Vagina (tissue), 2 donors: ENCODE measurements at places on chromosomes 16 and 17.

- no peak for DNase-seq
Observed at GRCh38 chr17:57622683-57623433, 122.2 kb downstream of the CCDC182 start.

DNA sequence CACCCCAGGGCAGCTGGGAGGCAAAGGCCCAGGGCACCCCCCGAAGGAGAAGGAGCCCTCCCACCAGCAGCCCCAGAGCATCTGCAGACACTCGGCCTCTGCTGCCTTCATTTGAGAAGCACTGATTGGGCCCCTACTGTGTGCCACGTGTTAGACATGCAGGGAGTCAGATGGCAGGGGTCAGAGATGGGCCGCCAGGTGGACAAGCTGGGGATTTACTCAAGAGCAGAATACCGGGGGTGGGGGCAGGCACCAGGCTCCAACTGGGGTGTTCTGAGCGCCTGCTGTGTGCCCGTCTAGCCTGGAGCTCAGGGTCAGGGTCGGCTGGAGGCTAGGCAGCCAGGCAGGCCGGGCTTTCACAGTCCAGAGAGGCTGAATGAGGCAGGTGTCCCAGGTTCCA, 18.7 kb downstream of the TPSG1 start:
- DNase-seq: no peak

DNA sequence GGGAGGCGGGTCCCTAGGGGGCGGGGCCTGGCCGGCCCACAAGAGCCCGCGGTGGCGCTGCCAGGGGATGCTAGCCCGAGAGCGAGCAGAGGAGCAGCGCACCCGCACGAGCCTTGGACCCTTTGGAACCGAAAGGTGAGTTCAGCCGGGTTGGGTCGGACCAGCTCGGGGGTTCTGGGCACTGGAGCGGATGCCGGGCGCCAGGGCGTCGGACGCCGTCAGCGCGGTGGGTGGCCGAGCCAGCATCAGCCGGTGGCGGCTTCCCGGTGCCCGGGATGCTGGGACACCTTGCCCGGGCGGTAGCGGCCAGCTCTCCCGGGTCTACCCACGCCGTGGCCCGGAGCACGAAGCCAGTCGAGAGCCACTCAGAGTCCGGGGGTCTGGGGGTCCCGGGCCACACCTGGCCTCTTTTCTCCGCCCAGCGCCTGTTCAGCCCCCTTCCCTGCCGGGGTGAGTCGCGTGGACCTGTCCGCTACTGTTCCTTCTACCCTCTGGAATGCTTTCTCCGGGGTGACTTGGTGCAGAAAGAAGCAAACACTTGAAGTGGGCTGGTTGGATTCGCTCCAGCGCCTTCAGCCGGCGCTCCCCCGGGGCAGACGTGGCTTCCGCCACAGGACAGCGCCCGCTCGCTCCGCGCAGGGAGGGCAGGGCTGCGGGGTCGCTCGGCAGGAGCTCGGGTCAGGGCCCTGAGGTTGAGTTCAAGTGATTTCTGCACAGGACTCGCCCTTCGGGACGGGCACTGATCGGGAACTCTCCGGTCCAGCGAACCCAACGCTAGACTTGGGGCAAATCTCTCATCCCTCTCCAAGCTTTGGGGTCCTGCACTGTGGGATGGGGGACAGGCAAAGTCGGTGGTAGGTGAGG, at the start of gene SCNN1G:
TSS of gene SCNN1G (plus strand) at position 67 of the 864 bp plus-strand sequence. CDS start 3,527 bp downstream, outside the sequence.
- no peak for DNase-seq

DNA sequence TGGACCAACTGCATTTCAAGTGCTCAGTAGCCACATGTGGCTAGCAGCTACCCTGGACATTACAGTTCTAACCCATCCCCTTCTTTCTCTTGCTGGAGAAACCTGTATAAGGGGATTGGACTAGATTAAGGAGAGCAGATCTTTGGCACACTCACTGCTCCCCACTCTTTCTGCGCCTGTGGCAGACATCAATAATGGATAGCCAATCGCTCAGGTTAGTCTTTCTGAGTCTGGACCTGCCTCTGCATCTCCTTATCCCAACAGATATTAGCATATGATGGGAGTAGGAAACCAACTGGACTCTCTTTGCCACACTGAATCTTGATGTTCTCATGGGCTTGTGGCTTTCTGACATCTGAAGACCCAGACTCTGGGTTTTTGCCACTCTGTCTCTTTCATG, 81.7 kb downstream of the IRX5 start:
- DNase-seq: no peak

GRCh38 chr16:88716601-88717001, 10.3 kb downstream of the CTU2 start:
- DNase-seq: no peak

GRCh38 chr17:330993-331701, 21.5 kb downstream of the RPH3AL start:
- DNase-seq: no peak

- DNase-seq: no peak
Observed at GRCh38 chr17:64341181-64341580, 49.5 kb downstream of the PECAM1 start.

- no peak for DNase-seq
Observed at GRCh38 chr17:40419559-40420331, 2.0 kb upstream of the TOP2A start.

GRCh38 chr16:27786221-27786922, 236.4 kb downstream of the KATNIP start:
- DNase-seq: no peak

DNA sequence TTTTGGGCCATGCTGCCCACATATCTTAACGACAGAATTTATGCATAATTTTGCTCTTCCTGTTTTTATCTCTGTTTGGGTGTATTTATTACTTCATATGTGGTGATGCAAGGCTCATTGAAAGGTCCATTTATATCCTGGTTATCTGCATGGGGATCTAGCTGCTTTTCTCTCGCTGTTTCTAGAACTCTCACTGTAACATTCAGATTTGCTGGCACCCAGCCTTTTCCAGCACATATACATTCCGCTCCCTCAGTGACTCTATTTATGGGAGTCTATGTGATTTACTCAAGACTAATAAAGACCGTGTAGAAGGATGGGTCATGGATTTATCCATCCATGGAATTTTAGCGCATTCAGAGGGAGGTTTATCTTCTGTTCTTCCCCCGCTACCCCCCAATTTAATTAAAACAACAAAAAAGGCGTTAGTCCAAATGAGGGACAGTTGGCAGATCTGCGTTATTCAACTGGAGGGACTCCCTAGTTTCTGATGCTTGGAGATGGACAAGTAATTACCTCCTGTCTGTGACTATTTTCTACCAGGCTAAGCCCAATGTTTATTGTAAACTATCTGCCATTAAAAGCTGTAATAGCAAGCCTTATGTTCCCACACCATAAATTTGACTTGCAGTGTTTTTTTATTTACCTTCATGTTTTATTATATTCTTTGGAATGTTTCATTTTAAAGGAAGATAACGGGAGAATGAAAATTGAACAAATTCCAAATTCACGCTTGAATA, 19.8 kb upstream of the MARCHF10 start:
- no peak for DNase-seq

DNA sequence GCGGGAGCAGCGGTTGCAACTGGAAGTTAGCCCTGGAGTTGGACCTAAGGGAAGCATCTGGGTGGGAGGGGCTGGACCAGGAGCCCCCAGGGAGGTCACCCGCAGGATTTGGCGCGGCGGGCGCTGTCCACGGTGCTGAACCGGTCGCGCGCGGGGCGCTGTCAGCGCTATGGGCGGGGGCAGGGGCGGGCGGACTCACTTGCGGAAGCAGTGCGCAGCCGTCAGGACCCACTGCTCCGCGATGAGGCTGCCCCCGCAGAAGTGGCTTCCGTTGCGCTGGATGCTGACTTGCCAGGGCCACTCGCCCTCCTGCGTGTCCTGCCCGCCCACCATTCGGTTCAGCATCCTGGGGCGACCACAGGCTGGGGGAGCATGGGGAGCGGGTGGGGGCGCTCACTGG, 4.5 kb downstream of the PRSS27 start:
- no peak for DNase-seq

DNA sequence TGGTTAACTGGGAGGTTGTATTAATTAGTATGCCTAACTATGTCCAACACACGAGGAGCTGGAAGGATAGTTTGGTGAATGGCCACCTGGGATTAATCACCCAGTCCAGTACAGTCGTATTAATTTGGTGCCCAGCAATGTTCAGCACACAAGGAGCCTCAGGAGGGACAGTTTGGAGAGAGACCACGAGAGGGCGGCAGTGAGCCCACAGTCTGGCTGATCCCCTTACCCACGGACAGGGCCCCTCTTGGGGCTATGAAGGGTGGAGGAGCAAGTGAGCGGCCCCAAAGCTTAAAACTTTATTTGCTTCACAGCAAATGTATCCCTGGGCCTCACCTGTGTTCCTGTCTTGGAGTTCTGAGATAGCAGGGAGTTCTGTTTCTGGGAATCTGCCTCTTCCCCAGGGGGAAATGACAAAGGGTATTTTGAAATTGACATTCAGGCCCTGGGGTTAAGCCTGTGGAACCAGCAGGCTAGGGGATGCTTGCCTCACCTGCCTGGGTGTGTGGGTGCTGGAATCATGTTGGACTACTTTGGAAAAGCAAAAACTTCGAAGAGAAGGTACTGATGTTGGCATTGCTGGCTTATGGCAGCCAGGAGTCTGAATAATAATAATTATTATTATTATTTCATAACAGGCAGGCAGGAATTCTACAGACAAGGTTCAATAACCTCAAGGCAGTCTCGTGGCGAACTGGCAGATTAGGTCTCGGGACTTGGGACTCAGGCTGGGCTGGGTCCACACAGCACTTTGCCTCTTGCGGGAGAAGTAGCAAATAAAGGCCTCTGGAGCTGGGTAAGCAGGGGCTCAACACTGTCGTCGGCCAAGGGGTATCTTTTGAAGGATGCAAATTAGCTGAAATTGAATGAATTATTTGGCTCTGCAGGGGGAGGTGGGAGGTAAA, 227.6 kb upstream of the ASIC2 start:
- no peak for DNase-seq

- no peak for DNase-seq
Observed at GRCh38 chr17:71934520-71934919, 186.3 kb upstream of the SOX9 start.

DNA sequence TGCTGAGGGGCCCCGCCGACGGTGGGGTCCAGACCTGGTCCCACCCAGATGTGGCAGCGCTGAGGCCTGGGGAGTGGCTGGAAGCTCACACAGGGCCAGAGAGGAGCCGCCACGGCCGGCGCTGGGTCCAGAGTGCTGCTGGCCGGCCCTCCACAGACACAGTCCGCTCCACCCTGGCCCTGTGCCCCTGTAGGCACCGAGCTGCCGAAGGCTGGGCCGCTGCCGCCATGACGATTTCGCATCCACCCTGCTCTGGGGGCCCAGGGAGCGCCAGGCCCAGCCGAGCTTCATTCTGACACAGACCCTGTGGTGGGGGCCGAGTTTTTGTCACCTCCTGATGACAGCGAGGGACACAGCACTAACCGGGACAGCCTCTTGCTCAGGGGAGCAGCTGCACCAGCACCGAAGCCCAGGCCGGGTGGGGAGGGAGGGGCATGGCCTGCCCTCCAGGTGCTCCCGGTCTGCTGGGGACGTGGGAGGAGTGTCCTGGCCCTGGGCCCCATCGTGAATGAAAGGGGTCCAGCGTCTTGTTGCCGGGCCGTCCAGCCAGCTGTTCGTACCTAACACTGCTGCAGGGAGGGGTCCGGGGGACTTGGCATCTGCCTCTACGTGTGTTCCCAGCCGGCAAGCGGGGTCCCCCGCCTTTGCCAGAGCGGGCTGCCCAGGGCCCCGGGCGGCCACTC, 27.1 kb upstream of the SSTR5 start:
- no peak for DNase-seq

DNA sequence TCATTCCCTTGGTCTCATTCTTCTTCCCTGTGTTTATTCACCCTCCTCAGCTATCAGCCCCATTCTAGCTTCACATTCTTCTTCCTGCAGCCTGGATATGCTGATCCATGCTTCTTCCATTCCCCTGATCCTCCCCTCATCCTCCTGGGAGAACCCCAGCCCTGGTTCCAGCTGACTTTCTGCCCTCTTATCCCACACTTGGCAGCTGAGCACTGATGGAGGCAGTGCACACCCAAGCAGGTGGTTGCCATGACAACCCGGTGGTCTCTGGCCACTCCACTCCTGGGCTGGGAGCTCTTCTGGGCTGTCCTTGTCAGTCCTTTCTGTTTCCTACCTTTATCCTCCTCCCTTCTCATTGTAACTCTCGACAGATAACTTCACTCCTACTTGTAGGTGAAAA, 16.7 kb upstream of the TUBG2 start:
- DNase-seq: no peak

DNA sequence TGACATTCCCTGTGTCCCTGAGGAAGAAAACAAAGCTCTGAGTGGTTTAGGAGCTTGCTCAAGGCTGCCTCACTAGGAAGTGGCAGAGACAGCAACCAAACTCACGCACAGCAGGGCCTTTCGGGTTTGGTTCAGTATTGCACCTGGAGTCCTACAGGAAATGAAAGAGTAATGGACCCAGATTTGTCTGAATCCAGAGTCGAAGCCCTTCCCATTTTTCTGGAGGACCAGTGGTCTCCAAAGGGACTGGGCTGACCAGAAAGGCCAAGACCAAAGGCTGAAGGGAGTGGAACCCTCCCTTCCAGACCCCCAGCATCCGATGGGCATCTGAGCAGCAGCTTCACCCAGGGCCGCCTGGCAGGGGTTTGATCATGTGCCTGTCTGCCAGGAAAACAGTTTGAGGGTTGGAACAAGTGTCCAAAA, 85.5 kb upstream of the RPL38 start:
- no peak for DNase-seq

DNA sequence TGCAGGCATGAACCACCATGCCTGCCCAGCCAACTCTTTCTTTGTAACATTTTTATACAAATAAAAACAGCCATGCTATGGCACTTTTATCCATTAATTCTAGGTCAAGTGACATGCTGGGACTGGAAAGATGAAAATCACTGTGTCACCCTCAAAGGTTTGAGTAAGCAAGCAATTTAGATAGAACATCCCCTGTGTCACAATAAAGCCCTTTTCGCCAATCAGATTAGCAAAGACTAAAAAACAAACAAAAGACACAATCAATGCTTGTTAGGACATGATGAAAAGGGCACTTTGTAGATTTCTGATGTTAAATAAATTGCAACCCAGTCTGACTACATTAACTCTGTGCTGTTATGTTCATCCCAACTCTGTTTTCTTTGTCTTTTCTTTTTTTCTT, 26.4 kb downstream of the CHP2 start:
- no peak for DNase-seq

DNA sequence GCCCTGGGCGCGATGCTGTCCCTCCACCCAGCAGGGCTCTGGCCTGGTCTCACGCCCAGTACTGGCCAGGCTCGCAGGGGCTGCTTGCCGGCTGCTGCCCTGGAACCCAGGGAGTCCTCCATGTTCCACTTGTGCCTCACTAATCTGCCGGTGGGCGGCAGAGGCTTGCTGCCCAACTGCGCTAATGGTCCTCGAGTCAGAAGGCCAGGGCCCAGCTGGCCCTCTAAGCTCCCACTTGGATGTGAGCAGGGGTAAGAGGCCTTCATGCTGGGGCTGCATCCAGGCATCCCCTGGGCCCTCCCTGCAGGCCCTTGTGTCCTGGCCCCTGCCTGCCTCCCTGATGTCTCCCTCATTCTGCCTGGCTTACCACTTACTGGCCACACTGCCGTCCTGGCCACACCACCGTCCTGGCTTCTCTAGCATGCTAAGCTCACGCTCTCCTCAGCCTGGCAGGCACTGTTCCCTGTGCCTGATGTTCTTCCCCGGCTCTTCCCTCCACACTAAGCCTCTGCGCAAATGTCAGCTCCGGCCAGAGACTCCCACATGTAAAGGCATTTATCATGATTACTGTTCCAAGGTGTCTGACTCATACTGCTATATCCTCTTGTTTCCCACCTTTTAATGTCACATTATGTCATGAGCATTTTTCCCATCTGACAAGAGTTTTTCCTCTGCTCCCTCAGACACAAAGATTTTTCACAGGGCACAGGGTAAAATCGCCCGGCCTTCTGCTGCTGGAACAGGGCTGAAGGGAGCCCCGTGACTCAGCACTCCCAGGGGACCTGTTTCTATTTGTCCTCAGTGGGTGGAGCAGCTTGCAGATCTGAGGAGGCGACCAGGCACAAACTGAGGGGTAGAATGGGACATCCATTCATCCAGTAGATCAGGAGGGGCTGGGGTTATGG, 15.9 kb downstream of the B9D1 start:
- no peak for DNase-seq
